Left cardiac atrium (tissue), 4 donors: ENCODE measurements at places on chromosomes 5 and 9. TPM values are rescaled to one million over a fixed set of nuclear protein-coding genes. Genes with fewer than 3 reads are reported as not detected.

SLC36A3 gene
- not detected for total RNA-seq

FAM169A gene
- total RNA-seq: 5.0 TPM

RLN2 gene
- total RNA-seq: not detected

FAM151B gene
- total RNA-seq: 2.5 TPM

DMRTA1 gene
- total RNA-seq: 0.74 TPM

HAPLN1 gene
- total RNA-seq: 0.73 TPM

SH3TC2 gene
- total RNA-seq: 3.1 TPM

FOXD4 gene
- total RNA-seq: not detected

SLC34A1 gene
- not detected for total RNA-seq

SGCD gene
- 93.4 TPM for total RNA-seq

DNA sequence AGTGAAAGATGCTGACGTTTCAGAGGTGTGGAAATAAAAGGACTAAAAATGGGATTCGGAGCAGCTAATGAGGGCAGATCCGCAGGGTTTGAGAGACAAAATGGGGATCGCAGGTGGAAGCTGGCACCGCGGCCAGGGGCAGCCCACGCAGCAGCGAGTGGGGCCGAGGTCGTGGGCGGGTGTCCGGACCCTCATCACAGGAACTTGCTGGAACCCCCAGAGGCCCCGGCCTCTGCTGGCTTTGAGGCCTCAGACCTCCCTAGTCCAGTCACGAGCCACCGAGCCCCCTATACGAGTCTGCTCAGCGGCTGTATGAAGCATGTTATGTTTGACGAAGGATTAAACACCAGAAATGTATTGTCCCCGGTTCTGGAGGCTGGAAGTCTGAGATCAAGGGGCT, 45.8 kb upstream of the FCN1 start:
- DNase-seq: no peak

GRCh38 chr9:72082536-72082935, 22.1 kb upstream of the C9orf57 start:
- DNase-seq: no peak

DNA sequence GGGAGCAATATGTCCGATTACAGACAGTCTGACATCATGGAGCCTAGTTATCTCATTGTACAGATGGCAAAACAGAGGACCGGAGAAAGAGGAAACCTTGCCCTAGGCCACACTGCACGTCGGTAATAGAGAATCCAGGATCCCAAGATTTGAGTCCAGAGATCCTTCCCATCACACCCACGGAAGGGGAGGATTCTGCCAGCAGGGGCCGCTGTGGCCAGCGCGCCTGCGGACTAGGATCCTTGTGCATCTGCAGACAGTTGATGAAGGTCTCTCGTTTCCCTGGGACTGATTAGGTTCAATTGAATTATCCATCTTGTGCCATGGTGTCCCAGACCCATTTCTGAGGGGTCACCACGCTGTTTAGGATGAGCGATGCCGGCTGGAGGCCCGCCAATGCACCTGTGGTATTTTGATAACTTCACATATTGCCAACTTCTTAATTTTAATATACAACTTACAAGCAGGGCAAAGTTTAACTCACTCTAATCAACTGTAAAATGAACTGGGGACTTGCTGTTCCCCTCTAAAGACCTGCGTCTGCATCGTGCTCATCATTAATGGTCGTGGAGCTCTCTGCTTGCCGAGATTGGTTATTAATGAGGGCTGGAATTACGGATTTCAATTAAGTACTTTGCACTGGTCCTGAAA, 592.7 kb upstream of the BRINP1 start:
- peak; percentile 31 for DNase-seq

DNA sequence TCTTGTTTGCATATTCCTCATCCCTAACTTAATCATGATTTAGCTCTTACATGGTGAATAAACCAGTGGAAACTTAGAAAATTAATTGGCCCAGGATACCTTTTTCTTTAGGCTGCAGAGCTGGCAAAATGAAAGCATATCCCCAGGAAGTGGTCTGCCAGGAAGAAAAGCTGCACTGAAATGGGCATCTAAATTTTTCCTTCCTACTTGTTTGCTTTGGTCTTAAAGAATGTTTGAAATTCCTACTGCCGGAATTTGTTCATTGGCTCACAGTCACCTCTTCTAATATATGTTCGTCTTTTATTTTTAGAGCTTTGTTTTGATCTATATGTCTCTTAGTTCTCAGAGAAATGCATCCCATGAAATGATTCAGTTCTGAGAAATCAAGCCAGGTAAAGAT, 113.2 kb upstream of the ELL2 start:
- DNase-seq: no peak

- DNase-seq: no peak
Measured at GRCh38 chr5:157603333-157604190, 28.0 kb upstream of the ADAM19 start.

DNA sequence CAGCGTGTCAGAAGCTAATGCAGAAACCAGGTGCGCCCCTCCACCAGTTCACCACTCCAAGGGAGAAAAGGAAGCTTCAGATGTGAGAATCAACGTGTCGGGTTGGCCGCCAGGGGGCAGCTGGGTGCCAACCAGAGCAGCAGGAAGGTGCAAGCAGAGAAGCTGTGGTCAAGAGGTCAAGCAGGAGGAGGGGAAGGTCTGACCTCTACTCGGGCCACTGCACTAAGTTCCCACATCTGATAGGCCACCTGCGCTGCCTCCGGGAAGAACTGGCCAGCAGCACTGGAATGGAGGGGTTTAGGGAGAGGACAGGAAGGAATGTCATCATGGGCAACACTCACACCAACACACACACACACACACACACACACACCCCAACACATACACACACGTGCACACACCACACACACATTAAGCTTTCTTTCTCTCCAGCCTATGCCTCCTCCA, 31.4 kb downstream of the ANXA6 start:
- peak; percentile 77 for DNase-seq

DNA sequence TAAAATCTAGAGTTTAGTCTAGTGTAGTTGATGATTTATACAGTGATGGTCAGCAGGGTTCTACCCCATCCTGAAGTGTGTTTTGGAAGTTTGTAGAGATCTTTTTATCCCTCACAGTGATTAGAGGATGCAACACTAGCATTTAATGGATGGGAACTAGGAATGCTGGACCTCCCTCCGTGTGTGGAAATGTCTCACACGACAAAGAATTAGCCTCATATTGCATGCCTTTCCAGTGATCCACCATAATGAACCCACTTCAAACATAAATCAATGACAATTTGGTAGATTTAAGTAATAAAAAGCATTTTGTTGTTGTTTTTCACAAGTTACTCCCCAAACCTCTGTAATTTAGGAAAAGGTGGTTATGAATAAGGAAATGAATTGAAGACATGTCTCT, 82.5 kb upstream of the LMNB1 start:
- no peak for DNase-seq

DNA sequence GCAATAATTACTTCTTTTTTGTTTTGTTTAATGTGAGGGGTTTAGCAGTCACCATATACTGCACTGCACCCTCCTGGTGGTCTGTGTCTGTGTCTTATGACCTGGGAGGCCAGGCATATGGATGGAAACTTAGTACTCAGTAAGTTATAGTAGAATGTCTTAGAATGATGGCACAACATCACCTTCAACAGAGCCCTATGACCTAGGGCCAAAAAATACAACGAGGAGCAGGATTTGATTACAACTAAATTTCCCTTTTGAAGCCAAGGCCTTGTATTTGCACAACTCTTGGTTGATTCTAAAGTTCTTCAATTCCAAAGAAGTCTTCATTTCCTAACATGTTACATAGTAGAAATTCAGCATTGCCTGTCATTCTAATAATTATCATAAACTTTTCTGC, 422.1 kb upstream of the PIK3R1 start:
- DNase-seq: no peak

DNA sequence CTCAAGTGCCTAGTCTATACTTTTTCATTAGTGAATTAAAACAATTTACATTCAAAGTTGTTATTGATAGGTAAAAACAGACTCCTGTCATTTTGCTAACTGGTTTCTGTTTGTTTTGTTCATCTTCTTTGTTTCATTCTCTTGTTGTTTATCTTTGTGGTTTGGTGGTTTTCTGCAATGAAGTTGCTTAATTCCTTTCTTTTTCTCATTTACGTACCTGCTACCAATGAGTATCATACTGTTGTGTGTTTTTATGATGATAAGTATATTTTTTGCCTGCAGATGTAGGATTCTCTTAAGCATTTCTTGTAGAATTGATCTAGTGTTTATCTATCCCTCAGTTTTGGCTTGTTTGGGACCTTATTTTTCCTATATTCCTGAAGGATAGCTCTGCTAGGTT, 2230.0 kb downstream of the MAT2B start:
- no peak for DNase-seq

DNA sequence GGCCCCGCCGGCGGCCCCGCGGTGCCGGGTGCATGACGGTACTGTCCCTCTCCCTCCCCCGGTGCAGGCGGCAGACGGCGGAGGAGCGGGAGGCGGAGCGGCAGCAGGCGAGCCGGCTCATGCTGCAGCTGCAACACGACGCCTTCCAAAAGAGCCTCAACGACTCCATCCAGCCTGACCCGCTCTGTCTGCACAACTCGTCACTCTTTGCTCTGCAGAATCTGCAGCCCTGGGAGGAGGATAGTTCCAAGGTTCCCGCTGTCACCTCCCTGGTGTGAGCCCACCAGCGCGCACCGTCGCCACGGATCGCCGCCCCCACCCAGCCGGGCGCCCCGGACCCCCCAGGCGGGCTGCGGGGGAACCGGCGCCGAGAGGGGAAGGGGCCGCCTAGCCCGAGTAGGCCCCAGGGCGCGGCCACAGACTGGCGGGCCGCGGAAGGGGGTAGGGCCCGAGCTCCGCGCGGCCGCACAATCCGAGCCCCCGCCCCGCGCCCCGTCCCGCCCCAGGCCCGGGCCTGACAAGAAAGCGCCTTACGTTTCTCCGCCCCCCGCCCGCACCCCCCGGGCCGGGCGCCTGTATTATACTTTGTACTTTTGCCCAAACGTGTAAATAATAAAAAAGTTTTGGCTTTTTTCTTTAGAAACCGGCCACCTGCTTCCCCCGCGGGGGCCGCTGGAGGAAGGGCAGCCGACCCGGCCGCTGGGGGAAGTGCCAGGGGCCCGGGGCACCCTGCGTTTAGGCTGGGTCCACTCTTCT, 2.5 kb downstream of the TLX3 start:
- no peak for DNase-seq

- DNase-seq: no peak
Measured at GRCh38 chr5:167880420-167880819, 411.0 kb upstream of the WWC1 start.

DNA sequence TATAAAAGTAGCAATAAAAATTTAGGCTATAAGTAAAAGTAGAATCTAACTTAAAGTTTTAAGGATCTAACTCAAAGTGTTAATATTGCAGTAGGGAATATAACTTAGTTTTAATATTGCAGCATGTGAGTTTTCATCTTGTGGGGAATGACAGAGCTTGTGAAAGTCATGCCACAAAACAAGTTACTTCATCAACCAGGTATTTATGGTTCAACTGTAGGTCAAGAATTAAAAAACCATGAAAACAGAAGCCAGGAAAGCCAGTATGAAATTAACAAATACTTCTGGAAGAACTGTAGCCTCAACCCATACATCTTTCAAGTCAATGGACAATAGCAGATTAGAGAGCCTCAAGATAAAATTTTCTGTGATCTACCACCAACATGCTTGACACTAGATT, 19.0 kb downstream of the HMGCS1 start:
- no peak for DNase-seq

- no peak for DNase-seq
Measured at GRCh38 chr9:68819065-68819464, 114.0 kb downstream of the PIP5K1B start.

DNA sequence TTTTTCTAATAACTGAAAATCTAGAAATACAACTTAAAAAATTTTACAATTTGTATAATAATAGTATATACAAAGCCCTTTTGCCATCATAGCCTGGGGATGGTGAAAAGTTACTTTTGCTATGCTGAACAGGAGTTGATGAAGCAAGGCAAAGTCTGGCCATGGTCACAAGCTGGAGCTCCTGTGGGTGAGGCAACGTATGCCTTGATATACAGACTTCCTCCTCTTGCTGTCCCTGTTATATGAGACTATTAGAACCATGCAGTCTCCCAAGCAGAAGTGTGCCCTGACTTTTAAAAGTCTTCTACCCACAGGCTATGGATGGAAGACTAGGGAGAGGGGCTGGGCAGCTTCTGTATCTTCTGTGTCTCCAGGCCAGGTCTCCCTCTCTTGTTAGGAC, 15.7 kb downstream of the FAM151B start:
- DNase-seq: no peak

DNA sequence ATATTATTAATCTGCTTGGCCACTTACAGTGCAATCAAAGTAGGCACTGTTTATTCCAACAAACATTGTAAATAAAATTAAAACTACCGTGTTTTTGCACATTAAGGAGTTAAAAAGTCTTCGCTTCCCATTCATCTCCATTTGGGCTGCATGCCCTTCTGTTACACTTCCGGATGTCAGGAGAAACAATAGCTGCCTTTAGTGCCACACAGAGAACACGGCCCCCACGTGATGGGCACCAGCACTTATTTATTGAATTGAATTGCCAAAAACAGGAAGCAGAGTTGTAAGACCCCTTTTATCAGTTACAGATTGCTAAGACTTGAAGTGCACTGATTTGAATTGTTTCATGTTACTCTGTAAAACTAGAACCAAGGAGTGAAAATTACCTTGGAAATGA, 80.4 kb downstream of the LHFPL2 start:
- no peak for DNase-seq

DNA sequence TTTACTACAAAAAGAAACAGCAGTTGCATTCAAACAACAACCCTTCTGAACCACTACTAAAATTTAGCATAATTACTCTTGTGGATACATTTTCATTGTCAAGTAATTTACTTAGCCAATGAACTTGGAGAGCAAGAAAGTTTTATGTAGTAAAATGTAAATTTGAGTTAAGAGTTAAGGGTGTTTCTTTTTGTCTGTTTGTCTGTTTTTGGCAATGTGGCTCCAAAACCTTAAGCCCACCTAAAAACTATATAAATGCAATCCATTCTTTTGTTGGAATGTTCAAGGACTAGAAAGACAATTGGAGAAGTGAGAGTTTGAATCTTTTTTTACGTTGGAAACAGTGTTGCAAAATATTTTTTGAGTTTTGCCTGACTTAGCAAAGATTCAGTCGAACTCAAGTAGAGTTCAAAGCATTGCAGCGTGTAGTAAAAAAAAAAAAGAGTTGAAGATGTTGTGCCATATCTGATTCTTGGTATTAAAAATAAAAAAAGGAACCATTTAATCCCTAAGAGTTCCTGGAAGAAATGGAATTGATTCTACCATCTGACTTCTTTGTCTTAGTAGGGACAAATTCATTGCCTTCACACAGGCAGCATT, 867 bp downstream of the SYK start:
- no peak for DNase-seq

GRCh38 chr5:96157841-96158291, 196.2 kb upstream of the ELL2 start:
- no peak for DNase-seq

DNA sequence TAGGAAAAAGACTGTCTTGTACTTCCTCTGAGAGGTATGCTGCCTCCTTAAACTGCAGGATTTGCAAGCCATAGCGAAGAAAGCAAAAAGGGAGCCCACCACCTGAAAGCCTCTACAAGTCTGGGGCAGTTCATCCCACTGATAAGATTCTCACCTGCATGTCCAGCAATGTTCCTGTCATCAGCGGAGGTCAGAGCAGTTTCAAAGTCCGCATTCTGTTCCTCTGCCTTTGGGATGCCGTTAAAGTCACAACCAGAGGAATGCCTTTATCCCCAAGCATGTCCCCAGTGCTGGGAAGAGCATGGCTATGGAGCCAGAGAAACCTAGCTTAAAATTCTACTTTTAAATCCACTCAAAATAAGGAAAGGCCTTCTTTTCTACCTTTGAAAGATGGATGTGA, 220.5 kb downstream of the GLIS3 start:
- no peak for DNase-seq
